ENCODE measurements at places on chromosomes 4 and X.

DNA sequence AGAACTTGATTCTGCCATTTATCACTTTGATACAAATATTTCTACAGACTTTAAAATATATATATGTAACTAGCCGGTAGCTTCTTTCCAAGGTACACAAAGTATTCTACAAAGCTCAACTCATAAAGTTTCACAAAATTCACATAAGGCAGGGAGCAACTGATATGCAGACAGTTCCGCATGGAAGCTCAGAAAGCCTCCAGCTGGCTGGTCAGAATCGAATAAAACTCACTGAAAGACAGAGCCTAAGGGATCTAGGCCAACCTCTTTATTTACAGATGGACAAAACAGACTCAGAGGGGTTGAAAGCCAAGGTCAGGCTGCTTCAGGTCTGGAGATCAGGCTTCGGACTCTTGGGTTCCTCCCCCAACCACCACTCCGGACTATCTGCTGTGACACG is 130.2 kb downstream of the DCTD start:
- DNase-seq: no peak

GRCh38 chr4:134807231-134807745 is 605.7 kb upstream of the PABPC4L start:
- no peak for DNase-seq

- no peak for DNase-seq
Measured at GRCh38 chr4:99715286-99715685, 57.7 kb upstream of the C4orf54 start.

DNA sequence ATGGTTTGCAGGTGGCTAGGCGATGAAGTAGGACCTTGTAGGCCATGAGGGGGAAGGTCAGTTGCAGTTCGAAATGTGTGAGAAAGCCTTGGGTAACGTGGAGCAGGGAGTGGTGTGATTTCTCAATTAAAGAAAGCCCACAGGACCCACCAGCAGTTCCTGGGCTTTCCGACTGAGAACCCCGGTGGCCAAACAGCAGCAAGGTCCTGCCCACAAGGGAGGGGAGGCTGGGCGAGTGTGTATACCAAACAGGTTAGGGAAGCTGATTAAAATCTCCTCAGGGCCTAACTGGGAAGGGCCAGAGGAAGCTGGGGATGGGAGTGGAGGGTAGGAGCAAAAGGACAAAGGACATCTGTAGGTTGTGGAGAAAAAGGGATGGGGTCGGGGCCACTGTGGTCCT is 2.4 kb downstream of the ATP6AP1 start:
- no peak for DNase-seq

GRCh38 chr4:116023049-116023448 is 909.6 kb upstream of the NDST4 start:
- DNase-seq: no peak

- no peak for DNase-seq
Measured at GRCh38 chr4:69773484-69773883, 13.1 kb upstream of the SULT1B1 start.

DNA sequence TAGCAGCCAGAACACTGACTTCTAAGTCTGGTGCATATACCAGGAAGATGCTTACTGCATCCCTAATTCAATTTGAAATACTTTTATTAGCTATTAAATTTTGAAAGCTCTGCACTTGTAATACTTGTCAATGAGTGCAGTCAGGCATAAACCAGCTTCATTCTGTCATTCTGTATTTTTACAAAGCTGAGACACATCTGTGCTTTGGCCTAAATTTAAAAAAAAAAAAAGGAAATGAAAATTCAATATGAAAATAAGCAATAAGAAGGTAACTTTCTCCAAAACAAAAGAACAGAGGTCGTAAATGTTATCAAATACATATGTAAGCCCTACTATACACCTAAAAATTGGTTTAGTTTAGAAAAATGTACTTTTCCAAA is 7.0 kb downstream of the SMIM14 start:
- DNase-seq: no peak

DNA sequence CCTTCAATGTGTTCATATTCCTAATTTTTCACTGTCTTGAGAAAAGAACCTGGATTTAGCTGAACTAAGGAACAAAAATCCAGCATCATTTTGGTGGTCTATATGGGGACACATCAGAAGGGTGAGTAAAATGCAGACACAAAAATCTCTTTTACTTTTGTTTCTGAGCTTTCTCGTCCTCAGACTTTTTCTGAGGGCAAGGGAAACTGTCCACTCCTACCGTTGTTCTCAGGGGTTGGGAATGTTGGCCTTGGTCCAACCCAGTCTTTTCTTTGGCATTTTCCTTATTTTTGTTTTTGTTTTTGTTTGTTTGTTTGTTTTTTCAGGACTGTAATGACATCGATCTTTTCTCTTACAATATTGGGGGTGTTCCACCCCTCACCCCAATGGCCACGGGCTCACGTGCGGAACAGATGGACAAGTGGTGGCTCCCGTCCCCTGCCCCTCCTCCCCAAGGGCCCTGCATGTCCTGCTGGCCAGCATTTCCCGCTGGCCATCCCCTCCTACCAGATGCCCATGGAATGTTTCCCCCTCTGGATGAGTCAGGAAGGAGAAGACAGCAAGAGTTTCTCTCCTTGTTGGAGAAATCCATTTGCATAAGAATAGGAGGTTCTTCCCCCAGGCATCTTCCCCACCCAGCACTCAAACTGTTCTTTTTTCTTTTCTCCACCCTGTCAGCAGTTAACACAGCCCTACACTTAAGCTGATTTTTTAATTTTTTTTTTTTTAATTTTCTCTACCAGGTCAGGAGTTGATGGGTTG is 305.4 kb upstream of the NDST4 start:
- no peak for DNase-seq

GRCh38 chr4:173666-174314 is 49.5 kb downstream of the ZNF718 start:
- no peak for DNase-seq

DNA sequence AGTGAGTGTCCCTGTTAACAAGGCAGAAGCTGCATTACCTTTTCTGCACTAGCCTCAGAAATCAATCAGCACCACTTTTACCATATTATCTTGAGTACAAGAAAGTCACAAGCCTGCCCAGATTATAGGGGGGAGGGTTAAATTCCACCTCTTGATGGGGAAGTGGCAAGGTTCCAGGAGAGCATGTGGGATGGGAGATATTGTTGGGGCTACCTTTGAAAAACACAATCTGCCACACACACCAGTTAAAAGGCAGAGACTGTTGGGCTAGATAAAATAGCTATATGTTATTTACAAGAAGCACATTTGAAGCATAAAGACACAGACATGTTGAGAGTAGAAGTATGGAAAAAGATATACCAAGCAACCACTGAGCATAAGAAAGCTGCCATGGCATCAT is 6.6 kb upstream of the AVPR2 start:
- no peak for DNase-seq

GRCh38 chrX:126701380-126701779 is 118.1 kb upstream of the PRR32 start:
- no peak for DNase-seq

DNA sequence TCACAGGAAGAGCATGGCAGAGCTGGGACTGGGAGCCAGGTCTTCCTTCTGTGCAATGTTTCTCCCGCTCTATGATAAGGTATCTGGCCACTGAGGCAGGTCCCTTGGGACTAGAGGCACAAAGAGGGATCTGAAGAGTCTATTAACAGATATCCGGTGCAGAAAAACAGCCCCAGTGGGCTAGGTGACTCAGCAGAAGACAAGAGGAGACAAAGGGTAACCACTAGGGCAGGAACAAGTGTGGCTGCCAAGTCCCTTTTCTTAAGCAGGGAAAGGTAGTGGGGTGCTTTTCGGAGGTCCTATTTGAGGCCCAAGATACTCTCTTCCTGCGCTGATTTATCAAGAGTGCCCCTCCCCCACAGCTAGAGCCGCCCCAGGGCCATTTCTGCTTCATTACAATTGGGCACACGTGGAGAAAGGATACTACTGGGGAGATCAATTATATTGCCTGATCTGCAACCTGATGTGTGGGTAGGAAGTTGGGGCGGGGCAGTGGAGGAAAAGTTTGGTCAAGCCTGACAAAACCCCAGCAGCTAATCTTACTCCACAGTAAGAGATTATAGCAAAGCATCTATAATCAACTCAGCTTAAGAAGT is at the start of gene DGAT2L6:
Gene DGAT2L6, plus strand, starts transcription at position 546 of the 596 bp plus-strand sequence. CDS start 100 bp downstream, outside the sequence.
- no peak for DNase-seq

GRCh38 chr4:143514497-143514896 is 995 bp downstream of the SMARCA5 start:
- no peak for DNase-seq

DNA sequence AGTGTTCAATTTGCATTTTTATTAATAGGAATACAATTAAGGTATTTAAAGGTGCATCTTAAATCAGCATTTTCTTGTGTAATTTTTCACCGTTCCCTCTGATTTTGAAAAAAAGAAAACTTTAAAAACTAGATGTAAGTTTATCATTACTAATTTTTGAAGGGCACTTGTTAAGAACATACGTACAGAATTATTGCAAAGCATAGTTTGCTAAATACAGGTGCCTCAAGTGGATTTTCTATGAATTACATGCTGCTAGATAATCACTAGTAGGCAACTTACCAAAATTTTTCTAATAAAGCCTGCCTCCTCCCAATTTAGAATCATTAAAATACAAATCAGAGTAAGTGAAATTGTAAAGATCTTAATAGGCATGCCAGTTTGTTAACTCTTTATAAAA is 8.5 kb downstream of the CNKSR2 start:
- no peak for DNase-seq
